Muscle of arm (tissue), 14 donors: ENCODE measurements at places on chromosomes 2 and 18. TPM values are rescaled to one million over a fixed set of nuclear protein-coding genes. Genes with fewer than 3 reads are reported as not detected.

GRCh38 chr2:24579053-24579803 lies 88.2 kb downstream of the NCOA1 start:
- no peak for DNase-seq

DNA sequence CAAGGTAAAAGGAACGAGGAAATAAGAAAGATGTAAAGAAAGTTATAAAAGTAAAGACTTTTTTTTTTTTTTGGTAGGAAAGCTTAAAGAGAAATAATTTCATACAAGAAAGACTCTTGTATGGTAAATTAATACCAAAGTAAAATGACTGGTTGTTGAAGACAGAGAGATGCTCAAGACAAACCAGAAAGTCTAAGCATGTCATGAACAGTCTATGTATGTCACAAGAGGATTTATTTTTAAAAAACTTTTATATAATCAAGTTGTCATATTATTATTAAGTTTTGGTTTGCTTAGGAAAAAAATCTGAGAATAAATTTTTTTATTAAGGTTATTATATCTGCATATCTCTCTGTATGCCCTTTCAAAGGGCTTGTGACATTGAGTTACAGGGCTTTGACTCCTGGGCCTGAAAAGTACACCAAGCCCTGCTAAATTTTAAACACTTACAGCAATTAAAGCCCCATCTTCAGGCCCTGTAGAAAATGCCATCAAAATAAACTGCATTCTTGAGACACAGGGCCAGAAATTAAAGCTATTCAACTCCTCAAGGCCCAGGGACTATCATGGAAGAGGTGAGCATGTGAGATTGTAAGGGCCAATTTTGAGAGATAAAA lies 10.9 kb upstream of the SGPP2 start:
- no peak for DNase-seq

- DNase-seq, result no peak
These were observed 201.3 kb downstream of the GCA start for GRCh38 chr2:162545254-162545653.

DNA sequence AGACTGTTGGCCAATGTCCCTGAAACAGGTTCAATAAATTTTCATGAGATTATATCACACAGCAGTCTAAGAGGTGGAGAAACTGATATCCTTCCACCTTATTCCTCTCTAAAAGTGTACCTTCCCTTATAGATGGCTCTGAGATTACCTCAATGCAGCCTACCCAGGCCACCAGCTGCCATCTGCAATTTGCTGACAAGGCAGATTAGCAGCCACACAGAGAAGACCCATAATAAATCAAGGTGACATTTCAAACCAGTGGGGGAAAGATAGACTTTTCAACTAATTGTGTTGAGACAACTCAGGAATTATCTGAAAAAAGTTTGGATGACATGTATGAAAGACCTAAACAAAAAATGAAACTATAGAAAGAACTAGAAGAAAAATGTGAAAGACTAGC lies 43.2 kb downstream of the ZBTB7C start:
- DNase-seq, result no peak

DNA sequence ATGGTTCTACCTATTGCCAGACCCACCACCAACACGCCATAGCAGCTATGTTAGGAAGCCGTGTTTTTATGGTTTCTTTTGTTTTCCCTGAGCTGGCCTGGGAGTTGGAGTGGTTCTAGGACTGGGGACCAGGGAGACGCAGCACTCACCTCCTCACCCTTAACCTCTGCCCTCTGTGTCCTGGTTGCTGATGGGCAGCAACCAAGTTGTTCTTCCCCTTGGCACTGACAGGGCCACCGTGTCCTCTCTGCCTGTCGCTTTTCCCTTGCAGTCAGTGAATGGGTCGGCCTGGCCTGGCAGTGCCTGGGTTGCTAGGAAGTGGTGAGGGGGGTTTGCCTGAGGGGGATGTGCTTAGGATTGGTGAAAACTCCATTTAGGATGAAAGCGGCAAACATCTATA lies 197.1 kb upstream of the GATA6 start:
- DNase-seq, result no peak

DNA sequence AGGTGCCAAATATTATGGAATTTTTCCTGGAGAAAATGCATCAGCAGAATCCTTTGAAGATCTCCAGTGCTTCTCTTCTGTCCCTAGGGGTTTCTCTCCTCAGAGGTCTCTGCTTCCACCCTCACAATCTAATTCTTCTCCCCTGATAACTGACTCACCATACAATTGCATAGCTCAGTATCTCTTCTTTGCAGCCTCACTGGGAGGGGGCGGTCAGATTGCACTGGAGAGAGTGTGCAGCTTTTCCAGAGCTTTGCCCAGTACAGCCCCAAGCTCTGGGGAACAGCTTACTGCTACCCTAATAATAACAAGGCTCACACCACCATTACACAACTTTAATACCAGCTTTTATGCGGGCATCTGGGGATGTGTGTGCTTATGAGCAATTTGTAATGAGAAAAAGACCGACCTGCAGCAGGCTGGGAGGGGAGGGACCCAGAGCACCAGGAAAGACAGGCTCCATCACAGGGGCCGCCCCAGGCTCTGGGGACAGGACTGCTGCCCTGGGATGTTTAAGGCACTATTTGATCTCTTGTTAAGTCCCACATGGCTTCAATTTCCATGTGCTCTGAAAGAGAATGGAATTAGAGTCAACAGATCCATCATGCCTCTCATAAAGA lies 276.6 kb upstream of the SIX2 start:
- no peak for DNase-seq

The DTNB gene
- polyA plus RNA-seq, result 5.6 TPM

The DRC1 gene
- polyA plus RNA-seq, result 0.29 TPM

The SKA1 gene
- 4.7 TPM for polyA plus RNA-seq
